Left ventricle myocardium inferior (tissue), 1 donor: ENCODE measurements at places on chromosomes 6 and 20.

DNA sequence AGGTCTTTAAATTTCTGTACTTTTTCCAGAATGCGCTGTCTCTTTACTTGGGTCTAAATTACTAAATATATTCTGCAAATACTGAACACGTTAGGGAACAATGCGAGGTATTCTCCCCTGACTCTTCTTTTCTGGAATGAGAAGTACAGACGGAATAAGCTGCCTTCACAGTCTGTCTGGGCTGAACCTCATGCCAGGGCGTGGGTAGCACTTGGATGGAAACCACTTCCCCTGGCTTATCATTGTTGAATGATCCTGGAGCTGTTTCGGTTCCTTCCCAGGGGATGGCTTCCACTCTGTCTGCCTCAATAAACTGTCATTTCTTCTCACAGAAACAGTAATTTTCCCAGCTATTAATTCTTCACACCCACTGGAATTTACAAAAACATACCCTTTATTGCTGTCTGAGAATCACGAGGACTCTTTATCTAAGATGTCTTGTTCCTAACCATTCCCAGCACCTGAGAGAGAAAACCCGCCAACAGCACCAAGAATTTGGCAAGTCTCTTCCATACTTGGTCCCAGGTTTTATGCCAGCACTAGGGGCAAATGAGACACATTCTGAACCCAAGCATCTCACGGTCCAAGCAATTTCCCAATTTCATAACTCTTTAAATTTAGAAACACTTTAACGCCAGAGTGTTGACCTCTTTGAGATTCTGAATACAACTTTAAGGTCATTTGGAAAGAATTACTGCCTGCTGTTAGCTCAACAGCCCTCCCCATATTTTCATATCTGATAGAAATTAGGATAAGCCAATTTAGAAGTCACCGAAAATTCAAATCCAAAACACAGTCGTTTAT is 43.2 kb upstream of the ADGRF5 start:
- no peak for DNase-seq

- DNase-seq: no peak
These were observed 10.9 kb downstream of the EPB41L2 start for GRCh38 chr6:131052181-131052580.

- no peak for DNase-seq
These were observed 284.0 kb upstream of the RUNX2 start for GRCh38 chr6:45044086-45044485.

- DNase-seq: no peak
These were observed 148.6 kb downstream of the LRRC1 start for GRCh38 chr6:53943395-53943794.

GRCh38 chr6:53238311-53238710 is 89.7 kb upstream of the GCM1 start:
- no peak for DNase-seq

DNA sequence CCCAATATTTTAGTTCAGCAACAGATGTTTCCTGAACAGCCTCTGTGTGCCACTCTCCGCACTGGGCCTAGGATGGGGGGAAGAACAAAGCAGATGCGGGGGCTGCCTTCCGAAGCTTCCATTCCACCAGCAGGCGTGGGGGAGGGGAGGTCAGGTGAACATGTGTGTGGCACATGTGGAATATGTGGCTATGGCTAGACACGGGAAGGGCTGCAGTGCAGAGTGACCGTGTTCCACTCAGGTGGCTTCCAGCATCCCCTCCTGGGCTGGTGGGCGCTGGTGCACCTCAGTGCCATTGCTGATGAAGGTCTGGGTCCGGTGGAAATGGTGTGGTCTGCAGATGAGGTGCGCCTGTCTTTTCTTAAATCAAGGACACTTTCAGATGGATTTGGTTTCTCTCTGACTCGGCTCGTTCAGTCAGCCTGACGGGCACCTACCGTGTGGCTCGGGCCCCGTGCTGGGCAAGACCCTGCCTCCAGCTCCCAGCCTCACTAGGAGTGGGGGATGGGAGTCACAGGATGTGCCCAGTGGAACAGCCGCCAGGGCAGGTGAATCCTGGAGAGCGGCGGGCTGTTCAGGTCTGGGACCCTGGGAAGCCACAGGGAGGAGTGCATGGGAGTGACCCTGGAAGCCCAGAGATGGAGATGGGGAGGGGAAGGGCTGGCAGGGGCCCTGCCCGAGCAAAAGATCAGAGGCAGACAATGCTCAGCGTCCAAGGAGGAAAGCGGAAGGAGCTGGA is 111.0 kb downstream of the SYCP2 start:
- no peak for DNase-seq
